Thoracic aorta (tissue), 2 donors: ENCODE measurements at places on chromosomes 12 and 14. TPM values are rescaled to one million over a fixed set of nuclear protein-coding genes. Genes with fewer than 3 reads are reported as not detected.

DNA sequence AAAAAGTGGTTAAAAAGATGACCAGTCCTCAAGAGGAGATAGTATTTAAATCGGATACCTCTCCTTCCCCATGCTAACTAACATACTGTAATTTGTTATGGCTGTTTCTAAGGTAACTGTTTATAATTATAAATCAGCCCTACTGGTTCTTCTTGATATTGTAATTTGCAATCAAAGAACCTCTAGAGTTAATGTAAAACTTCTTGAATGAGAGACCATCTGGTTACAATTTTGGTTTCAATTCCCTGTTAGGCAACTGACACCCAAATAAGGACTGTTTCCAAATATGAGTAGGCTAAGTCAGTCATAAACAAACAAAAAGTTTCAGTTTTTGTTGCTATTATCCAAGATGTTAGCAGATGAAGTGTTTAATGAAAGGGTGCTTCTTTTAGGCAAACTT, 120.2 kb upstream of the DNM1L start:
- no peak for DNase-seq
- no peaks in the 10 kb centered on the region for H3K27me3 ChIP-seq
- H3K4me1 ChIP-seq = peaks cover 38% of the 10 kb centered on the region
- H3K36me3 ChIP-seq = no peaks in the 10 kb centered on the region
- no peak overlapping the region for H3K27ac ChIP-seq

The PRH2 gene
- total RNA-seq = not detected

DNA sequence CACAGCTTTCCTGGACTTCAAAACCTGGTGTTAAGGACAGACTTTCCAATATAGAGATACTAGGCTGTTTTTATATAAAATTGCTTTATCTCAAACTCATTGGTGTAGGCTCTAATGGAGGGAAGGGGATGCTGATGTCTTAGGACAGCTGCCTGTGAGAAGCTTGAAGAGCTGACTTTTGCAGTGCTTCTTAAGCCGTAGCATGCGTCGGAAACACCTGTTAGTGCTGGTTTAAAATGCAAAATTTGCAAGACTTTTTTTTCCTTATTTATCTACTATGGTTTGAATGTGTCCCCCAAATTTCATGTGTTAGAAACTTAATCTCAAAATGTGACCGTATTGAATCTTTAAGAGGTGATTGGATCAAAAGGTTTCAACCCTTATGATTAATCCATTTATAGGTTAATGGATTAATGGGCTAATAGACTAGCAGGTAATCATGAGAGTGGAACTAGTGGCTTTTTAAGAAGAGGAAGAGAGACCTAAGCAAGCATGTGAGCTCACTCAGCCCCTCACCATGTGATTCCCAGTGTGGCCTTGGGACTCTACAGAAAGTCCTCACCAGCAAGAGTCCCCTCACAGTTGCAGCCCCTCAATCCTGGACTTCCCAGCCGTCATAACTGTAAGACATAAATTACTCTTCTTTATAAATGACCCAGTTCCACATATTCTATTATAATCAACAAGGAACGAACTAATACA, 60.9 kb upstream of the FUT8 start:
- no peak overlapping the region for H3K27ac ChIP-seq
- H3K36me3 ChIP-seq = no peaks in the 10 kb centered on the region
- H3K27me3 ChIP-seq = no peaks in the 10 kb centered on the region
- no peak overlapping the region for H3K4me3 ChIP-seq
- no peak for DNase-seq

The NEUROD4 gene
- not detected for total RNA-seq

- H3K27me3 ChIP-seq = no peaks in the 10 kb centered on the region
- H3K4me3 ChIP-seq = no peak overlapping the region
- H3K36me3 ChIP-seq = no peaks in the 10 kb centered on the region
- H3K27ac ChIP-seq = no peak overlapping the region
Measured at GRCh38 chr12:65199604-65200003, 30.2 kb downstream of the LEMD3 start.

DNA sequence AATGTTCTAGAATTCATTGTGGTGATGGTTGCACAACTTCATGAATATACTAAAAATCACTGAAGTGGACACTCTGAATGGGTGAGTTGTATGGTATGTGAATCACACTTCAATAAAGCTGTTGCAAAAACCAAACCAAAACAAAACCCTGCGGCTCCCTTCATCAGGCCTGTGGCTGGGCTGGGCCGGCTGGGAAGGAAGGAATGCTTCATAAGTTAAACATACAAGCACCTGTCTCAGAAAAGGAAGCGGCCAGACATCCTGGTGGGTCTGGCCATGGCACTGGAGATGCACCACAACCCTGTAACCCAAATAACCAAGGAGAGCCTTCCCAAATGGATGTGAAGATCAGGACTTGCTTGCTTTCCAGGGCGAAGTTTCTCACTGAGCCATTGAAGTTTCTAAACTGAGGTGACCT, 34.9 kb downstream of the TTC7B start:
- DNase-seq = no peak
- no peaks in the 10 kb centered on the region for H3K27me3 ChIP-seq
- no peak overlapping the region for H3K4me3 ChIP-seq
- no peak overlapping the region for H3K27ac ChIP-seq

The TMEM116 gene
- 13.5 TPM for total RNA-seq
